ENCODE measurements at places on chromosomes 1 and 21. TPM values are rescaled to one million over a fixed set of nuclear protein-coding genes. Genes with fewer than 3 reads are reported as not detected.

The SPATA1 gene
- 0.40 TPM for polyA plus RNA-seq

The ATP1A4 gene
- polyA plus RNA-seq = not detected

The SHISAL2A gene
- not detected for polyA plus RNA-seq

- no peak for DNase-seq
These were observed 12.1 kb downstream of the DISC1 start for GRCh38 chr1:231638647-231639046.

DNA sequence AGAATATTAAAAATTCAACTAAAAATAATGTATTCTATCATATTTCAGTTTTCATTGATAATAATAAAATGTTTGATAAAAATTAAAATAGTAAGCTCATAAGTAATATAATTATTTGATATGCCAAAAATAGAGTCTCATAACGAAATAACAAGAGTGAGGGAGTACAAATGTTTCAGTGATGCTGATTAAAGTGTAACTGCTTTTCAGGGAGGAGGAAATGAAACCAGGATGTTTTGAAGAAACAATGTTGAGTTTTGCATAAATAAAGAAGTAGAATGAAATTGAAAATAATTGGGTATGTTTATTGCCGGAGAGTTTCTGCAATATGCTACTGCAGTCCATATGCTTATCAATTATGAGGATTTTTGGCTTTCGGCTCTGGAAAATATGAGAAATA lies 1159.8 kb upstream of the ADGRL2 start:
- no peak for DNase-seq

DNA sequence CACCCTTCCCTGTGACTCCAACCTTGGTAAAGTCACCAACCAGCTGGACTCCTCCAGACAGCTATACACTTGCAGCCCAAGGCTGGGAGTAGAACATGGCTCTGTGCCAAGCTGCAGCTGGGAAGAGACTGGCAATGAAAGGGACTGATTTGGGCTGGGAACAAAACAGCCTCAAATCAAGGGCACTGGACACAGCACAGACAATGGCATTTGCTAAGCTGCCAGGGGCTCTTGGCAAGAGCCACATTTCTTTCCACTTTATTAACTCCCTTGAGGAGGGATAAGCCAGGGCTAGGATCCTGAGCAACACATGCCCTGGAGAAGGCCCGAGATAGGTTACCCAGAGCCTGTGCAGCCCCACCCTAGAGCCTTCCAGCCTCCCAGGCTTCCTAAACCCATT lies 12.0 kb downstream of the SYT11 start:
- DNase-seq = no peak

DNA sequence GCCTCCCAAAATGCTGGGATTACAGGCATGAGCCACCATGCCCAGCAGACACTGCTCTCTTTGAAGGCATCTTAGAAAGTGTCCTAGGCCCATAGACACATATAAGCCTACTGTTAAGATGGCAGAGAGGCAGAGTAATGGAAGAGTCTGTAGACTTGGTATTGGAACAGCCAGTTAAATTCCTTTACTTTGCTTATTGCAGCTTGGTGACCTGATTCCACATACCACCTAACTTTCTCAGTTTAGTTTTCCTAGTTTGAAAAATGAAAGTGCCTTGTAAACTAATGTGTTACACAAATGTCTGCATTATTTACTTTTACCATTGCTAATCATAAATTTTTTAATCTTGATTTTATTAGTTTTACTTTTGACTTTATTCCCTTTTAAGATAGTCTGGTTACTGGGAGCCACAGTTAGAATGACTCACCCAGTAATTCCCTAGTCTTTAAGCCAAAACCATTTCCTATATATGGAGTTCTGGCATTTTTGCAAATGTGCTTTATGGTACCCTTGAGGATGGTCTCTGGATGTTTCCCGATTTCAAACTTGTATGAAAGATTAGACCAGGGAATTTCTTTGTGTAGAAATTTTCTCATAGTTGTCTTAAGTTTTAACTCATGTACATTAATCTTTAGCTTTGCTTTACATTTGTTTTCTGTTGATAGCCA lies 6.4 kb downstream of the SMAP2 start:
- no peak for DNase-seq

The FAF1 gene
- polyA plus RNA-seq = 92.7 TPM

DNA sequence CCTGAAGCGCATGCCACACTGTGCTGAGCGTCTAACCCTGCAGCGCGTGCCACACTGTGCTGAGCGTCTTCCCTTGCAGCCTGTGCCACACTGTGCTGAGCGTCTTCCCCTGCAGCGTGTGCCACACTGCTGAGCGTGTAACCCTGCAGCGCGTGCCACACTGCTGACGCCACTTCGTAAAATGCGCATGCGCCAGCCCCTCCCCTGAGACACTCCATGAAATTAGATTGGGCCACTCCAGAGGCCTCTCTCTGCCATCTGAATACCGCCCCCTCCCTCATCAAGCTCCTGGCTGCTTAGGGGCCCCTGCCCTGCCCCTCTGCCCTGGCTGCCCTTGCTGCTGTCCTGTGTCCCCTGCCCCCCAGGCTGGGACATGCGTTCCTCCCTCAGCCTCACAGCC lies 84.8 kb downstream of the POFUT2 start:
- peak; percentile 44 for DNase-seq

DNA sequence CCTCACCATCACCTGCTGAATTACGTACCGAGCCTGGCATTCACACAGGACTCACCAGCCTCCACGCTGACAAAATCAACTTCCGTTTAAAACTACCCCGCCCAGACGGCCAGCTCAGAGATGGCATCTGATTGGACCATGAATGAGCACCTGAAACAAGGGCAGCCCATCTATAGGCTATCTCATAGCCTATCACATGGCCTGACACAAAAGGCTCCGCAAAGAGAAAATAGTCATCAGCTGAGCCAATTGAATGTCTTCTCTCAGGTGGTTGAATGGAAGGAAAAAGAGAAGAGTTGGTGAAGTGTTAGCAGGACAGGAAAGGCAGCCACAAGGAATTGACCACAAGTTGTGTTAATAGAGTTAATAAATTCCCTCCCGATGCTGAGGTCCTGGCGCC lies 50.6 kb upstream of the ZC3H12A start:
- peak; percentile 62 for DNase-seq

DNA sequence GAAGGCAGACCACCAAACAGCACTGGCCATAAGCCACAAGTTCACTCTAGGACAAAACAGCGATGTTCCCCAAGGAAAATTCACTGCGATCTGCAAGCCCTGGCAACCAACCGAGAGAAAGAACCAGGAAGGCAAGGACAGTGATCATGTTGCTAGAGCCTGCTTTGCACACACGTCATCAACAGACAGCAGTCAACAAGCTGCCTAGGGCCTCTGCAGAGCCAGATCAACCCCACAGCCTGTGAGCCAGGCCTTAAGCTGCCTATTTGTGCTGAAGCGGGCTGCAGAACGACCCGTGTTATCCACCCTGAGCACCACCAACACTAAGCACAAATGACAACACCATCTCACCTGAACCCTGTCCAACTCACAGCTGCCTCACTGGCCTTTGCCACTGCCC lies 6.2 kb upstream of the YRDC start:
- DNase-seq = no peak

The MARK1 gene
- not detected for polyA plus RNA-seq

GRCh38 chr1:7845761-7846160 lies 7.1 kb downstream of the UTS2 start:
- DNase-seq = no peak

The IFI44 gene
- not detected for polyA plus RNA-seq

GRCh38 chr1:47724432-47724999 lies 272.7 kb downstream of the TRABD2B start:
- no peak for DNase-seq

The TEX38 gene
- not detected for polyA plus RNA-seq

- no peak for DNase-seq
These were observed 8.5 kb upstream of the ARHGAP29 start for GRCh38 chr1:94245747-94246438.

DNA sequence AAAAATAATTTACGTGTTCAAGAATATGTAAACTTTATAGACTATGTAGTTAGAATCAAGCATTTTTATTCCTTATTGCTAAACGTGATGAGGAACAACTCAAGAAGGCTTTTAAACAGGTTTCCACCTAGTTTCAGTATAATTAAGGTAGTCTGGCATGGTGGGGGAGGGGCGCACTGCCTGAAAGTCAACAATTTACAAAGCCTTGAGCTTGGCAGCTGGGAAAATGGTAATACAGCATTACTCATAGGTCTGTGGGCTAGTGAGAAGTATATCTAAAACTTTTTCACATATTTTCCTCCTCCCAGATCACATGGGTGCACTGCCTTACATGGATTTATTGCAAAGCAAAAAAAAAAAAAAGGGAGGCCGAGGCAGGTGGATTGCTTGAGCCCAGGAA lies 75.2 kb downstream of the EVI5 start:
- no peak for DNase-seq

GRCh38 chr1:42936309-42937078 lies 22.2 kb downstream of the SLC2A1 start:
- DNase-seq = peak; percentile 98

DNA sequence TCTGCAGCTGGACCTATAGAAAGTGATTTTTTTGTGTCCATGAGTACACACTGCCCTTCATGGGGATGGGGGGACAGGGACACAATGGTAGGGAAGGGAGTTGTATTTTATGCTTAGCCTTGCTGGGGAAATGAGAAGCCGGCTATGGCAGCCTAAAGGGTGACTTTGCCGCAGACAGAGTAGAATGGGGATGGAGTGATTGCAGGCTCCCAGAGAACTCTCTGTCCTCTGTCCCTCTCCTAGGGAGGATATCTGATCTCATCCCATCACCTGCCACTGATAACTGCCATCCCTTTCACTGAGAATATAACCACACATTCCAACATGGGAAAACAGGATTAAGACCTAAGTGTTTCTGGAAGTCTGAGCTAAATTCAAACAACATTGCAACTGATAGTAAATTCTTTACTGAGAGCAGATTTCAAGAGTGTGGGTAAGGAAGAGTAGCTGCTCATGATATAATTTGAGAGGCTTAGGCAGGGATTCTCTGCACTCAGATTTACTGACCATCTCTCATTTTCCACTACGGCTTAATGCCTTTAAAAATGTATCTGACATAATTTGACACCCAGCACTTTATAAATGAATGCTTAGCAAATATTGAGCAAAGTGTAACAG lies 13.9 kb downstream of the SH2D1B start:
- peak; percentile 11 for DNase-seq

The CELA3A gene
- not detected for polyA plus RNA-seq

The PROX1 gene
- polyA plus RNA-seq = not detected

The NMNAT2 gene
- not detected for polyA plus RNA-seq

GRCh38 chr1:116386042-116386441 lies 13.0 kb downstream of the ATP1A1 start:
- no peak for DNase-seq

GRCh38 chr1:19206947-19207346 lies 3.1 kb downstream of the UBR4 start:
- no peak for DNase-seq

The TRIM17 gene
- polyA plus RNA-seq = not detected

DNA sequence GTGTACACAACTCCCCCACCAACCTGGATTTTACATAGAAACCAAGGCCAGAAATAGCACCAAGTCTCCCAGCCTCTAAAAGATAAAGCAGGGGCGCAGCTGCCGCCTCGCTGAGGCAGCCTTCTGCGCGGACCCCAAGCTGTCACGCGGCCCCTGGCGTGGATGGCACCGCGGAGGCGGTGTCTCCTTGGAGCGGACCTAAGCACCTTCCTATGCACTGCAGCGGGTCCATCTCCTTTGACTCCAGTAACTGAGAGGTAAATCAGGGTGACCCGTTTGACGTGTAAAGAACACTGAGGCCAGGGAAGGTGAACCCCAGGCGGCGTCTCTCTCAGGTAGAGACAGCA lies 17.0 kb downstream of the ZNF697 start:
- DNase-seq = no peak

The PLA2G2F gene
- polyA plus RNA-seq = not detected

- no peak for DNase-seq
These were observed 8.9 kb downstream of the PLA2G2F start for GRCh38 chr1:20147846-20148570.

GRCh38 chr1:171457412-171457811 lies 27.9 kb upstream of the PRRC2C start:
- no peak for DNase-seq

- no peak for DNase-seq
These were observed 56.5 kb upstream of the ESRRG start for GRCh38 chr1:216779686-216780085.

The NBPF10 gene
- 0.66 TPM for polyA plus RNA-seq

- DNase-seq = no peak
These were observed 90.8 kb upstream of the TNFSF4 start for GRCh38 chr1:173297798-173298391.

DNA sequence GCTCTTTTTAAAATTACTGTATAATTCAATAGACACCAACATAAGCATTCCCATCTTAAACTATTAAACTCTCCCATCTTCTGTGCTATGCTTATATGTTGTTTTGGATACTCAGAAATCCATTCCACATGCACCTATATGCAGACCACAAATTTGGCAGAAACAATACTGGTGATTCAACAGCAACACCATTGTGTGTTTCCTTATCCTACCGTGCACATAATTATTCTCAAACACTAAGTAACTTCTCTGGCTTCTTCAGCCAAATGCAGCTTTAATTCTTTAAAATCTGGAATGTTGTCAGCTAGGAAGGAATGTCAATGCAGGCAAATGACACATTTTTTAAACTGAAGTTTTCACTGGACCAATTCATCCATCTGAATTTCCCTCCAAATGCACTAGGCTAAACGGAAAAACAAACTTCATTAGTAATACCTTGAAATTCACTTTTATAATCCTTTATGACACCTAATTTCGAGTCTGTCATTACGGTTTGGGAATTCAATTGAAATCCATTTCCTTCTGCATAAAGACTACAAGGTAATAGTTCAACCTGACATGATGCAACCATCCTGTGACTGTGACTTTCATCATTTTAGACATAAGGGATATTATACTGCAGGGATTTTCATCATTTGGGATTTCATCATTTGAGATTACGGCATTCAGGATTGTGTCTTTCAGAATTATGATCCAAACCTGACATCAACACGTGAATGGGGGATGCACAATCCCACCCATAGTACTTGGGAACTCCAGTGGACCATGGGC lies 308.5 kb downstream of the LTN1 start:
- no peak for DNase-seq

GRCh38 chr1:186494832-186495271 lies 33.9 kb upstream of the PDC start:
- no peak for DNase-seq

Measured in K562 (cell line).